ENCODE measurements at places on chromosomes 16 and 17.

DNA sequence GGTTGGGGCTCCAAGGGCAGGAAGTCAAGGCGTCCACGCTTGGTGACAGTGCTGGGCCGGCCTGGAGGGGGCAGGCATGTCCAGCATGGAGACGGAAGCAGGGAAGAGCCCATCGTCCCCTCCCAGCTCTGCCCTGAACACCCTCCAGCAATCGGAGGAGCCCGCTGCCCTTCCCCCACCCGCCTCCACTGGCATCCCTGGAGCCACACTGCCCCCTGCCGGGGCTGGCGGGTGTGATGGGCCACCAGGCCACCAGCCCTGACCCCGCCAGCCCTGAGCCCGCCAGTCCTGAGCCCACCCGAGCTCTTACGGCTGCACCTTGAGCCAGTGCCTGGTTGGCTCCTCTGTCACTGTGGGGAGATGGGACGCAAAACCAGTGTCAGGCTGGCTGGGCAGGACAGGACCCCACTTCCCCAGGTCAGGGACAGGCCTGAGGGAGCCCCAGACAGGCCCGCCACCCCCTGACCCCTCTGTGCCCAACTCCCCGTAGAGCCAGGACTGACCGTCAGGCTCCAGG lies 4.1 kb upstream of the CDH15 start:
- peak; percentile 70 for DNase-seq

GRCh38 chr17:10757067-10757466 lies 27.2 kb upstream of the TMEM220 start:
- DNase-seq: no peak

DNA sequence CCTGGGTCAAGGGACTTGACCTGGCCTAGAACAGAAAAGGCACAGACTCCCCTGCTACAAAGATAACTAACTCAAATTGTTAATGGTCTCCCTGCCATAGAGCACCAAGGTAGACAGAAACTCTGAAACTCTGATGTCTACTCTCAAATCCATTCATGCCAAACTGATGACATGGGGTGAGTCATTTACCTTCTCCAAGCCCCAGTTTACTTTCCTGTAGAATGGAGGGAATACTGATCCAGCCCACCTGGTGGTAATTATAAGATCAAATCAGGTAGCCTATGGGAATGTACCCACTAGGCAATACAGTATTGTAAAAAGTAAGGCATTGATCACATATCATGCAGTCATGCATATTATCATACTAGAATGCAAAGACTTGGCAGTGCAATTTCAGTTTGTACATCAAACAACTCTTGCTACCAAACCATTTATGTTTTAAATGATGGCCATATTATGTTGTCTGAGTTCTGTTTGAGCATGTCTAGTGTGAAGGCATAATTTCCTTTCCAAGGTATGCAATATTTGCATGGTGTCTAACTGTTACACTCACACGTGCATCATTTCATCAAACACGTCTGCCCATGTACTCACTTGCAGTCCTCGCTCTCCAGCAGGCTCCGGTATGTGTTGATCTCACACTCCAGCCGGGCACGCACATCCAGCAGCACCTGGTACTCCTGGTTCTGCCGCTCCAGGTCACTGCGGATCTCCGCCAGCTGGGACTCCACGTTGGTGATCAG lies 3.0 kb downstream of the KRT31 start:
- no peak for DNase-seq

- DNase-seq: peak; percentile 28
Measured at GRCh38 chr17:21678393-21679081, 13.8 kb upstream of the KCNJ18 start.

- DNase-seq: no peak
Measured at GRCh38 chr16:83870830-83871229, 28.1 kb upstream of the MLYCD start.

DNA sequence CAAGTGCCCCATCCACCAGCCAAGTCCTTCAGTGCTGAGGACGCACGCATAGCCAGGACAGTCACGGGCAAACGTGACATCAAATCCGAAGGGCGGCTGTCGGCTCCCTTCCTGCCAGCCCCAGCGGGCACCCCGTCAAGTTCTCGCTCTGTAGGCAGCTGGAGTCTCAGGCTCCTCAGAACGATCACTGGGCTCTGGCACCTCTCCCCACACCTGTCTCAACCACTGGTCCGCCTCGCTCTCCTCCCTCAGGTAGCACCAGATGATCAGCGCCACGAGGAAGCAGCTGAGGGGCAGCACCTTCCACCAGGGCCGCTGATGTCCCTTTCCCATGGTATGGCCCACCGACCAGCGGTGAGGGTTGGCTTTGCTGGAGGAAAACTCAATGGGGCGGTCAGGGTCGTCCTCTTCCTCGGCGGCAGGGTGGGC lies 422 bp downstream of the UQCC4 start:
- no peak for DNase-seq
